ENCODE measurements at places on chromosomes 2 and 18. TPM values are rescaled to one million over a fixed set of nuclear protein-coding genes. Genes with fewer than 3 reads are reported as not detected.

DNA sequence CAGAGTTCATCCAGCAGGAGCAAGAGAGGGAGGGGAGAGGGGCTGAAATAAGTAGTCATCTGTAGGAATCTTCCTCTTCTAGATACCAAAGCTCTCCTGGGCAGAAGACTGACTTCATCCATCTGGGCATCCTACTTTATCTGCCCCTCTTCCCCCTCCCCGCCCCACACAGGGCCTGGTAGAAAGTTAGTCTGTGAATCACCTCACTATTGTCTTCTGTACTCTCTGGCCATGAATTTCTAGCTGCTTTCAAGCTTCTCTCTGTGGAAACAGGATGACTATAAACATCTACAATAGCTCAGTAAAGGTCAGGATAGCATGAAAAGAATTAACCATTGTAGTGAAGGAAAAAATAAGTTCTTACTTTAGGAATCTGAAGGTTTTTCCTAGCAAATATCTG lies 47.7 kb upstream of the RNU4ATAC start:
- no peaks in the 10 kb centered on the region for H3K36me3 ChIP-seq
- DNase-seq: no peak
- H3K27ac ChIP-seq: no peak overlapping the region
- peaks cover 9% of the 10 kb centered on the region for H3K4me1 ChIP-seq

GRCh38 chr2:26346454-26347053 lies at the start of gene ADGRF3:
ADGRF3 (minus strand) TSS chr2:26346789; CDS start chr2:26346234, 555 bp downstream.
- H3K4me1 ChIP-seq: peaks cover 18% of the 10 kb centered on the region
- H3K36me3 ChIP-seq: no peaks in the 10 kb centered on the region
- no peaks in the 10 kb centered on the region for H3K27me3 ChIP-seq
- H3K4me3 ChIP-seq: peak within 1 kb of the TSS; percentile 100
- H3K27ac ChIP-seq: peak within 1 kb of the TSS; percentile 95

- H3K4me1 ChIP-seq: no peaks in the 10 kb centered on the region
- no peaks in the 10 kb centered on the region for H3K36me3 ChIP-seq
- DNase-seq: no peak
- H3K4me3 ChIP-seq: no peak overlapping the region
Measured at GRCh38 chr2:166411473-166412230, 35.9 kb upstream of the SCN9A start.

GRCh38 chr2:227035711-227036367 lies 128.2 kb downstream of the COL4A4 start:
- no peak overlapping the region for H3K4me3 ChIP-seq
- no peak for DNase-seq
- H3K27me3 ChIP-seq: no peaks in the 10 kb centered on the region
- no peak overlapping the region for H3K27ac ChIP-seq
- peaks cover 22% of the 10 kb centered on the region for H3K36me3 ChIP-seq
- no peaks in the 10 kb centered on the region for H3K4me1 ChIP-seq

DNA sequence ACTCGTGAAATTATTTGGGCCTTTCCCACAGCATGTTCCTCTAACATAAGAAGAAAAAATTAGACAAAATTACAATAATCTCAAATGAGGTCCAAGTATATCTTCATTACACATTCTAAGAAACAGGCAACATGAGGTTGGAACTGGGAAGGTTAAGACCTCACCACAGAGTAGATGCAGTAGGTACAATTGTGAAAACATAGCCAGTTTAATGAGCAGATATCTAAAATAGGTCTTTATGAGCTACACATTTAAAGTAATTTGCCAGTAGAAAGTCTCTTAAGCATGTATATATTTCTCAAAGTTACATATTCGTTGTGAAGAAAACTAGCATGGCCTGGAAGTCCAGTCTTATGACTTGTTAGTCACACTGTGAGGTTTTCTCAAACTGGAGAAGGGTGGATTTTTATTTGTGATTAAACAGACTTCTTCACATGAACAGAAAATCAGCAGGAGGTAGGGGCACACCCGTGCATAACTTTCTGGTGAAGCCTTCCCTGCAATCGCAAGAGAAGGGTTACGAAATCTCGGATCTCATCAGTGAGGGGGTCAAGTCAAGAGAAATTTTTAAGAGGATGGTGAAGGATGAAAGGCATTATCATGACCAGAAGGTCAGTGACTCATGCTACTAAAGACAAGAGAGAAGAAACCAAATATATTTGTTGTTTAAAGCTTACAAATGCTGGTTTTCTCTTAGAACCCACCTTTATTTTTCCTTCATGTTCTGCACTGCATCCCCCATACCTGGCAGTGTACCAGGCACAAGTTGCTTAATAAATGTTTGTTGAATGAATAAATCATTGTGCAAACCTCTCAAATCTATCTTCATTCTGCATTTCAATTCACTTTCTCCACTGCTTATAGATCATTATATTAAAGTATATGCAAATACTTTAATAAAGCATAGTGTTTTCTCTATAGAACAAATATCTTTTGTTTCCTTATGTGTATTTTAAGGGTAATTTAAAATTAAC lies 5.1 kb upstream of the RAB27B start:
- no peak overlapping the region for H3K27ac ChIP-seq
- H3K36me3 ChIP-seq: no peaks in the 10 kb centered on the region
- DNase-seq: no peak
- H3K4me3 ChIP-seq: no peak overlapping the region
- H3K4me1 ChIP-seq: peaks cover under 1% of the 10 kb centered on the region
- H3K27me3 ChIP-seq: no peaks in the 10 kb centered on the region

DNA sequence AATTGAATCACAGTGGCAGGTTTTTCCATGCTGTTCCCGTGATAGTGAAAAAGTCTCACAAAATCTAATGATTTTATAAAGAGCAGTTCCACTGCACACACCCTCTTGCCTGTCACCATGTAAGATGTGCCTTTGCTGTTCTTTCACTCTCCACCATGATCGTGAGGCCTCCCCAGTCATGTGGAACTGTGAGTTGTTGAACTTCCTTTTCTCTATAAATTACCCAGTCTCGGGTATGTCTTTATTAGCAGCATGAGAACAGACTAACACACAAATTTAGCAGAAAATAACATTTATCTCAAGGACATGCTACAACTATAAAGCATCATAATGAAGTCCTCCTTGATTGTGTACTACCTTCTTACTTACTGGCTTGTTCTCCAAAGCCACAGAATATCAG lies 1526.0 kb downstream of the LRP1B start:
- H3K4me1 ChIP-seq: no peaks in the 10 kb centered on the region
- no peak overlapping the region for H3K4me3 ChIP-seq
- H3K27me3 ChIP-seq: no peaks in the 10 kb centered on the region

- H3K27ac ChIP-seq: no peak overlapping the region
- DNase-seq: no peak
- H3K4me3 ChIP-seq: no peak overlapping the region
Measured at GRCh38 chr2:69113627-69114026, 100.6 kb downstream of the ANTXR1 start.

- DNase-seq: no peak
- no peaks in the 10 kb centered on the region for H3K36me3 ChIP-seq
- peaks cover 8% of the 10 kb centered on the region for H3K4me1 ChIP-seq
- no peak overlapping the region for H3K27ac ChIP-seq
- H3K4me3 ChIP-seq: no peak overlapping the region
Measured at GRCh38 chr2:7022492-7023385, 105.5 kb downstream of the RNF144A start.

DNA sequence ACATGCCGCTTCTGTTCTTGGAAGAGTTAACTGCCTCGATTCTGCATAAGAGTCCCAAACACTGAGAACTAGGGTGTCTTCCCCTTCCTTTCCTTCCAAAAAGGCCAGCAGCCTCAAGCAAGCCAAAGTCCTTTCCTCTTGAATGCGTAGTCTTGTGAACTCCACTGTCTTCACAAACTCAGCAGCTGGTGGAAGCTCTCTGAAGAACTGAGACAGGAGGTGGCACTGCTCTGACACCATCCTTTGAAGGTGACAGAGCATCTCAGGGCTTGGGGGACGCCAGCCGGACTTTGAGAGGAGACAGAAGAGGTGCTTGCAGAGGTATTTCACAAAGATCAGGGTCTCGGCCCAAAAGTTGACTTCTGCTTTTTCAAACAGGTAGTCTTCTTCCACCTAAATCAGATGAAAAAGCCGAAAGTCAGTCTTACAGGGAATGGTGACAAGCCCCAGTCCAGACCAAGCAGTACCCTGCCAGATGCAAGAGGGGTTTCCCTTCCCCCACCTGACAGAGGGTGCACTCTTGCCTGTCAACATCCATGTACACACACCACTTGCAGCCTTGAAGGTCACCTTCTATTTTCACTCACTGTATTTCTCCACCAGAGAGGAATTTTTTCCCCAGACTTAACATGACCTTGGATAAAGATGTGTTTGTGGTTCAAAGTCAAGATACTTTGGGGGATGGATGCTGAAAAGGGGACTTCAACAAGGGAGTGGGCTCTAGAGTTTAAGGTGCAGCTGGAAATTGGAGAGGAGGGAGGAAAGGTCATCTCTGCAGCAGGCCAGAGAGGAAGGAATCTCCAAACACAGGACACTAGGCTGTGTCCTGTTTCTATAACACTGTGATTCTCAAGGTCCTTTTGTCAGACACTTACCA lies 4.8 kb upstream of the ZFP36L2 start:
- no peak for DNase-seq
- peaks cover 5% of the 10 kb centered on the region for H3K36me3 ChIP-seq
- no peak overlapping the region for H3K27ac ChIP-seq
- no peaks in the 10 kb centered on the region for H3K27me3 ChIP-seq
- H3K4me1 ChIP-seq: peaks cover 6% of the 10 kb centered on the region

DNA sequence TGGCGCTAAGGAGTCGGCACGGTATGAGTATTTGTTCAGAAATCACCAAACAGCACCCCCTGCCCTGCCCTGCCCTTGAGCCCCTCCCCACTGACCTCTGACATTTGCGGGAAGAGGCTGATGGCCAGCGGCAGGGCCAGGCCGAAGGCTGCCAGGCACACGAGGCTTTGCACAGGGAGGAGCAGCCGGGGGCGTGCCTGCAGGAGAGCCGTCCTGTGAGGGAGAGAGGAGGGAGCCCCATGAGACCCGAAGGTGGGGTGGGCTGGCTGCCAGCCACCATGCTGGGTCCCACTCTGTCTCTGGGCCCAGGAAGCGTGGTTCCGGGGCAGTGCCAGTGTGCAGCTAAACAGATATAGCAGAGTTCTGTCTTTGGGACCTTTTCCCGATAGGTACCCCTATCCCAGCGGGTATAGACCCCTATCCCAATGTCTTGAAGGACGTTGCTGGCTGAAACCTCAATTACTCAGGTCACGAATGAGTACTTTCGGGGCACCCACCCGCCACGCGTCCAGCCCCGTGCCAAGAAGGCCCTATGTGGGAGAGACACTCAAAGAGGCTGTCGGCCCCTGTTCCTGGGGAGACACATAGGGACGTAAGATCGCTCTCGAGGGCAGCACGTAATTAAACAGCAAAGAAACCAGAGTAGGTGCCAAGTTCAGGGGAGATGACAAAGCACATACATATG lies 43.9 kb downstream of the EMX1 start:
- peaks cover 14% of the 10 kb centered on the region for H3K4me1 ChIP-seq
- no peaks in the 10 kb centered on the region for H3K27me3 ChIP-seq
- no peak overlapping the region for H3K4me3 ChIP-seq

DNA sequence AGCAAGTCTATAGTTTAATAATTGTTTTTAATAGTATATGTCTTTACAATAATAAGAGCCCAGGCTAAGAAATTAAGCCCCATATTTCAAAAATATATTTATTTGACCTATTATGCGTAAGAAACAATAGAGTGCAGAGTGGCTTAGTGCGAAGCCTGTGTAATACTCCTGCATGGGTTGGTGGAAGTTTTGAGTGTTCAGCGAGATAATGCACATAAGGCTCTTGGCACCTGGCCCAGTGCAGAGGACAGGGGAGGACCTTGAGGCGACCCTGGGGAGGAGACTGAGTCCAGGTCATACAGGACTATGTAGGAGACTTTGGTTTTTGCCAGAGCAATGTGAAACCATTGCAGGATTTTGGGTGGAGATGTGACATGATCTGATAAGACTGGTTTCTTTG lies 132.4 kb upstream of the ST6GAL2 start:
- H3K4me3 ChIP-seq: no peak overlapping the region
- H3K27me3 ChIP-seq: no peaks in the 10 kb centered on the region
- no peak overlapping the region for H3K27ac ChIP-seq
- no peaks in the 10 kb centered on the region for H3K4me1 ChIP-seq
- H3K36me3 ChIP-seq: no peaks in the 10 kb centered on the region

DNA sequence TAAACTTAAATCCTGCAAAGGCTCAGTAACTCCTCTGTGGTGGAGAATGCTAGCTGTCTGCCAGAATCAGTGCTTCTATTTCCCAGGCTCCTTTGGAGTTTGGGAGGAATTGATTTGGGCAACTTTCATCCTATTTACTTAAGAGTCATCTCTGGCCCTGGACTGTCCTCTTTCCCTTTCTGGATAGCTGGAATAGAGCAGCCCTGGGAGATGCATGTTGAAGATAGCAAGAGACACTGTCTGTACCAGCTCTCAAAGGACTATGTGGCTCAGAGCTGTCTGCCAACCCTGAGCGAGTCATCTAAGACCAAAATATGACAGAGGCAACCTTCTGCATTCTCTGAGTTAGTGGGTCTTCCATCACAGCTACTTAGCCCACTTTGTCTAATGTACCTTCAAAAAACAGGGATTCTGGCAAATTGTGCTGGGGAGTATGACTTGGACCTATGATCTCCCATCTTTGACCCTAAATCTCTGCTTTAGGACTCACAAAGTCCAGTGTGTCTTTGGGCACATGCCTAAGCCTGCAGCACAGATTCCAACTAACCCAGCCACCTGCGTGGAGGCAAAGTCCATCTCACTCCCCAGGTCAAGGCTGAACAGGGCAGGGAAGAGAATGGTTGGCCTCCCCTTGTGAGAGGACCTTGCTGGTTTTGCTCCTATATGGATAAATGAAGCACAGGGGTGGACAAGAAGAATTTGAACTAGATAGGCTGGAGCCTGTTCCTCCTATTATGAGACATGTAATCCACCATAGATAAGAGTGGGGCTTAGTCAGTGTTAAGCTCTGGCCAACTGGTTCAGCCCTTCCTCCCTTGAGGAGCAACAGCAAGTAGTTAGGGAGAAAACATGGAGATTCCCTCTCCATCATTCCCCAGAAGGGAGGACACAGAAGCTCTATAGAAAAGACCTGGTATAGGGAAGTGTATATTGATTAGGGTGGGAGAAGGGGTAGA lies 99.1 kb upstream of the PELI1 start:
- DNase-seq: no peak
- H3K4me1 ChIP-seq: no peaks in the 10 kb centered on the region
- H3K27ac ChIP-seq: no peak overlapping the region
- no peaks in the 10 kb centered on the region for H3K36me3 ChIP-seq

DNA sequence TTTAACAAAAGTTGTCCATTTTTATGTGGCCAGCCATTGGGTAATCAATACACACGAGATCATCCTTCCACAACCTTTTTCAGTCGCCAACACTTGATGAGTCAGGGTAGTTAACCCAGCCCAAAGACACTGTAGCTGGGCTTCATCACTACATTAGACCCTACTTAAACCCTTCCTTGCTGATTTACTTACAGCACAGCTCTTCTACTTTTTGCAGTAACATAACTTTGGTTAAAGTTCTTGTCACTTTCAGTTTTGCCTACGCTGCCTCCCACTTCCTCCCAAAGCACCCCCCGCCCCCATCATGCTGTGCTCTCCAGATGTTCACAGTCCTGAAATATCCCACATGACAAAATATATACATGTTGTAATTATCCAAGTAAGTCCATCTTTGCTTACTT lies 103.6 kb downstream of the CDK15 start:
- H3K4me1 ChIP-seq: no peaks in the 10 kb centered on the region
- H3K27me3 ChIP-seq: no peaks in the 10 kb centered on the region
- H3K36me3 ChIP-seq: no peaks in the 10 kb centered on the region
- H3K4me3 ChIP-seq: no peak overlapping the region
- peak; percentile 84 for DNase-seq
- no peak overlapping the region for H3K27ac ChIP-seq

GRCh38 chr2:37357530-37357929 lies 13.1 kb downstream of the QPCT start:
- no peaks in the 10 kb centered on the region for H3K36me3 ChIP-seq
- H3K4me1 ChIP-seq: no peaks in the 10 kb centered on the region
- no peak overlapping the region for H3K27ac ChIP-seq
- H3K27me3 ChIP-seq: no peaks in the 10 kb centered on the region
- DNase-seq: no peak

The HNMT gene
- 61.6 TPM for total RNA-seq

The IL36A gene
- not detected for total RNA-seq

Measured in kidney (tissue), 22 donors.